ENCODE measurements at places on chromosomes 4 and X.
A peak's percentile ranks its signal among the peaks of the same experiment; 100 is the strongest.

GRCh38 chrX:133568109-133568508, 152.8 kb upstream of the GPC4 start:
- DNase-seq: no peak

DNA sequence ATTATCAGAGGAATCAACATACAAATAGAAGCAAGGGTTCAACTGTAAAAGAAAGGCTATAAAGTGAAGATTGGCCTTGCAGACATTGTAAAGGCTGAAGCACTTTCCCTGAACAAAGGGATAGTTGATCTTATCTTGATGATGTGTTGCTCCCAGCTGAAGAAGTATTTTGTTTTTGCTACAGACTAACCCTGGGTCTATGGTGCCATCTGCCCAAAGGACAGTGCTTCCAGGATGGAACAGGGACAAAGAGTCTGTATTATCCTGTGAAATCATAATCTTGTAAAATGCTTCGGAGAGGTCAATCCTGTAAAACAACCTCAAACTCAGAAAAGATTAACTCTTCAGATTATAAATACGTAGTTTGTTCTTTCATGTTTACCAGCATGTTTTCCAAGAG, 251.7 kb upstream of the ANKRD50 start:
- DNase-seq: no peak

DNA sequence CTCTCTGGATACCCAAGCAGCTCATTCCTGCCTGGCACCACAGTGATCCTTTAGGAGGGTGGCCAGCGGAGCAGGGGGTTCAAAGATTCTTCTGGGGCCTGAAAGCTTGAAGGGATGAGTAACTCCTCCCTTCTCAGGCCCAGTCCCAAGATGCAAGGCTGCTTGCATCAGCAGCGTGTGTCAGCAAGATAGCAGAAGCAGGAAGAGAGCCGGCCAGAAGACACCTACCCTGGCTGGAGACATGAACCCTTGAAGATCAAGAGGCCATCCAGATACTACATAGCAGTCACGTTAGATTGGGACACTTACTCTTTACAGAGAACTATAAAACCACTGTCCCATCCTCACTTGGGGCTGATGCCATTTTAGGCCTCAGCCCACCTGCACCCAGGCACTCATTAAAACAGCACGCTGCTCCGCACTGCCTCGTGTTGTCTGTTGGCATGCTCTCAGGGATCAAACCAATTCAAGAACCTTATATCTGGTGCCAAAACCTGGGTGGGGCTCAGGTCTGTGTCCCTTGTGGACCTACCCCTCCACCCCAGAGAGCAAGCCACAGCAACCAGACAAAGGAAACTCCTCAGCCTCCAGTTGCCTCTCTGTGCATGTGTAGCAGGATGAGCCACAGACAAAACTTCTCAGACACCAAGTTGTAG, 6.5 kb downstream of the UGT2B17 start:
- no peak for DNase-seq

DNA sequence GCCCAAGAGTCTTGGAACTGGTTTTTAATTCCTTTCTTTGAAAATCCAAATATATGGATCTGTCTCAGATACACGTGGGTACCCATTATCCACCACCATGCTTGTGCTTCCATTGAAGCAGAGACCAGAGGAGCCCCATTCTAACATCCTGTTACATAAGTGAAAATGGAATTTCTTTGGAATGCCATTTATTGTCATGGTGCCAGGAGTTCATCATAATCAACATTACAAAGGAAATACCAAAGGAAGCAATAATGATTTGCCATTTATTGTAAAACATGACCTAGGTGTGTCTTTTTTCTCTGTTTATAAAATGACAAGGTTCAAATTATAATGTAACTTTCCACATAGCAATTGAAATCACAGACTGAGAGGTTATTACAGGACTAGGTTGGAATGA, 61.7 kb downstream of the PALLD start:
- peak; percentile 78 for DNase-seq

DNA sequence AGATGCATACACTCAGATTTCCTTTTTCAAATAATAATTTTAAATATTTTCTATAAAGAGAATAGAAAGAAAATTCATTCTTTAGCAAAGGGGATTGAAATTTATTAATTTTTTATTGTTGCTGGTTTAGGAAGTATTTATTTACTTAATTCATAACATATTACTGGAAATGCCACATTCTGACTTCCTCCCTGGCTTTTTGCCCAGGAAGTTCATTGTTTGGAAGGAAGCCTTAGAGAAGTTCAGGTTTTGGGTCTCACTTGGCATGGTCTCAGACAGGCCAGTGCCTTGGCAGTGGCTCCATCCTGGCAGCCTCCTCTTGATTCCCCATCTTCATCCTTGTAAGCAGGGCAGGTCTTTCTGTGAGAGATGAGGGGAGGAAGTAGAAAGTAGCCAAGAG, 50.5 kb downstream of the IL15 start:
- DNase-seq: peak; percentile 21

- no peak for DNase-seq
These were observed 47.1 kb downstream of the CHIC2 start for GRCh38 chr4:54017308-54017707.

- no peak for DNase-seq
These were observed 298.0 kb downstream of the C4orf33 start for GRCh38 chr4:129393976-129394375.

DNA sequence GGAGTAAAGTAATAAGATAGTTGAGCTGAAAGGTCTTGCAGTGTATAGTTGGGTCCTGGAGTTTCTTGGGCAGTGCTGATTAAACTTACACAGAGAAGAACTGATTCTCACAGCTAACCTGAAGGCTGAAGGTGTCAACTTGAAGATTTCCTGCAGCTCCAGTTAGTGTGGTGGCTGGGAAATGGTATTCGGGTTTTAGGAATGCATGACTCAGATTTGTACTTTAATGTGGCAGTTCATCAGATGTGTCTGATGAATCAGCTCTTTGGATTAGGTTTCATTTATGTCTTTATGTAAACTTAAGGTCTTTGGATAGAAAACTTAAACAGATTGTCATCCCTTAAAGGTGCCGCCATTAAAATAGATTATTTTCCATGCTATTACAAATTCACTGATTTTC, 200.0 kb downstream of the IL1RAPL1 start:
- peak; percentile 81 for DNase-seq

DNA sequence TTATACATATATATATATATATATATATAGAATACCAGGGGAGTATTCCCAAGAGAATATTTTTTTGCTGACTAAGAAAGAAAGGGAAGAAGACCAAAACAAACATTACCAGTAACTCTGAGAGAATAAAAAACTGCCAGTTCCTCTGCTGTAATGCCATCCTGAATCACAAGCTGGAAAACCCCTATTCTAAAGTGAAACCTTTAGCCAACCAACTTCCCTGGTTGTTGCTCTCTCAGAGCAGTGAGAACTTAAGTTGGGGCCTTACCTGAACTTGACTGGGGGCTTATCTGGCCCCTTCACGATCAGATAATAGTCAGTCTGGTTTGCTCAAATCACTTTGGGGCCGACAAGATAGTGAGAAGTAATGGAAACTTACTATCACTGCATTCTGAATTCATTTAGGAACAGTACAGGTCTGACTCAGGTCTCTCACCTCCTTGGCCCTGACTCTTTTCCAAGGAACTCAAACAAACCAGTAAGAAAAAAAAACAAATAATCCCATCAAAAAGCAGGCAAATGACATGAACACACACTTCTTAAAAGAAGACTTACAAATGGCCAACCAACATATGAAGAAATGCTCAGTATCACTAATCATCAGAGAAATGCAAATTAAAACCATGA, 62.5 kb downstream of the CD40LG start:
- no peak for DNase-seq

DNA sequence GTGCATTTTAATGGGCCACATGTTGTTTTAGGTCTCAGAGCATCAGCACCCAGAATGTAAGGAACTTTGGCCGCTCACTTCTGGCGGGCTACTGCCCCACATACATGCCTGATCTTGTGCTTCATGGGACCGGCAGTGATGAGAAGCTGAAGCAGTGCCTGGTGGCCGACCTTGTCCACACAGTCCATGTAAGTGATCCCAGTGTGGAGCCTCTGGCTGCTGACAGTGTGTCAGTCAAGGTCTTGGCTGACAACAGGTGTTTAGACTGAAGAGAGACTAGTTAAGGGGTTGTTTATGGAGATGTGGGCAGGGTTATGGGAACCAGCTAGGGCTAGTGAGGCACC, 101.4 kb downstream of the FNIP2 start:
- DNase-seq: no peak
